ENCODE measurements at places on chromosomes 12 and 14.

DNA sequence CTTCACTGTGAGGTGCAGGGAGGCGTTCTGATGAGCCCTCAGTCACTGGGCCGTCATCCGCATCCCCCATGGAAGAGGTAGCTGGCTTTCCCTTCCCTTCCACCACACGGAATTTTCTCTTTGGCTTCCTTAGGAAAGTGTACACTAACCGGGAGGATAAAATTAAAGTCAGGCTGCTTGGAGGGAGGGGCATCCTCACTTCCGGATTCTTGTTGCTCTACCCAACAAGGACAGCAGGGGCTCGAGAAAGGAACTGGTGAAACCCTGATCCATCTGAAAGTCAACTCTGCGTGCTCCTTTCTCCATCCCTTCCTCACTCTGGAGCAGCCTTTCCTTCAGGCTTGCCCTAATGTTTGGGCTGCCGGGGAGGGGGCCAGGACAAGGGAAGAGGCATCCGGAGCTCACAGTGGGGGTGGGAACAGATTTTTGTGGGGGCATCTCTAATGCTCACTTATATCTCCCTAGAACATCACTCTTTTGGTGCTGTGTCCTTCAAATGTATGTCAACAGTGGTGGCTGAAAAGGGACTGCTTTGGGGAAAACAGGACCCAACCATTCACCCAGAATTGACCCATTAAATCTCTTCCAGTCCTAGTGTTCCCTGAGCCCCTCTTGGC is 101.4 kb upstream of the FKBP4 start:
- no peak for ATAC-seq

DNA sequence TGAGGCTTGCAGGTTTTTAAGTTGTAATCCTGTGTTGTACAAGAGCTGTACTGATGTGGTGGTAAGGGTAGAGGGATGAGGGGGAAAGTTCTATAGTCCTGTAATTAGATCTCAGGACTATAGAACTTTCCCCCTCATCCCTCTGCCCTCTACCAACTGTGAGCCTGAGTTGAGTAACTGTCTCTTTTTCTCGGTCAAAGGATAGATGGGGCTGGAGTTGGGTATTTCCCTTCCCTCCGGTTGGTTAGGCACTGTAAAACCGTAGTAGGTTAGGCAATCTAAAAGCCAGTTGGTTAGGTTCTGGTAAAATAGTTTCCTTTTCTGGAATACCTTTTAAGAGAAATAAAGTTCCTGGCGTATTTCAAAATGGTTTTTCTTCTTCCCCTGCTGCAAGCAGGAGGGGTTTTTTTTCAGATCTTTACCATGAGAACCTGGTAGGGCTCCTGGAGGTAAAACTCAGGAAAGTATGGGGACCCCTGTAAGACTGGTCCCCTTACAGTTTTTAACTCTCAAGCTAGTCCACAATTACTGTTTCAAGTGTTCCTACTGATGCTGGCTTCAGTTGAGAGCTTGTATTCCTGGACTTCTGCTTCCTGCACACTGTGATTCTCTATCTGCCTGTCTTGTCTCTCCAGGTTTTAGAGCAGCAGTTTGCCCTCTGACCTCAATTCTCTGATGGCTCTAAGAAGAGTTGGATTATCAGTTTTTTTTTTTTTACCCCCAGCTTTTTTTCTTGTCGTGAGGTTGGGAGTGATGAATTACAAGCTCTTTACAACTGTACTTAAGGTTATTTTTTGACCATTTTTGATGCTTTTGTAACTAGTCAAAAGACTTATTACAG is 58.7 kb downstream of the FUT8 start:
- ATAC-seq: peak; percentile 38

GRCh38 chr12:133201888-133202287 is 20.6 kb downstream of the ZNF268 start:
- ATAC-seq: no peak

DNA sequence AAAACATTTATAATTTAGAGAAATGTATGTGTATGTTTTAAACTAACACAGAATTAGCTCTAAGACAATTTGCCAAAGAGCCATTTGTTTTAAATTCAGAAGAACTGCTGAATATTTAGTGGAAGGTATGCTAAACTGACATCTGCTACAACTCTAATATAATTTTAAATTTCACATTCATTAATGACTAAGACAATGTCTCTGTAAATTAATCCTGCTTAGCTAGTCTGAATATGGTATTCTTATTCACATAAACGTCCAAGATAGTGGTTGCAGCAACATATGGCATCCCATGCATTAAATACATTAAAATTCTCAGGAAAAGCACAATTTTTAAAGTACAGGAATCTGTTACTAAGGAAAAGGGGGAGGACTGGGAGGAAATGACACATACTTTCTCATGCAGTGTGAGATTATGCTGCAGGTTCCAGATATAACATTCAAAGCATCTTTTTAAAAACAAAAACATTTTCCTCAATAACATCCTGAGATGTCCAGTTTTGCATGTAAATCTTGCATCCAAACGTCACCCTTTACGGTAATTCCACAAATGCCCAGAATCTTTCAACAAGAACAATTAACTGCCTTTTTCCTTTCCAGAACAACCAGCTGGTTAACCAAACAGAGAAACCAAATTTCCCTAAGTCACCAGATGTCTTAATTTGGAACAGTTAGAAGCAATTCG is 26.9 kb downstream of the WDR89 start:
- no peak for ATAC-seq

- ATAC-seq: no peak
Measured at GRCh38 chr12:108833355-108833733, 24.0 kb downstream of the SSH1 start.

- no peak for ATAC-seq
Measured at GRCh38 chr12:43434614-43435013, 117.4 kb downstream of the ADAMTS20 start.

DNA sequence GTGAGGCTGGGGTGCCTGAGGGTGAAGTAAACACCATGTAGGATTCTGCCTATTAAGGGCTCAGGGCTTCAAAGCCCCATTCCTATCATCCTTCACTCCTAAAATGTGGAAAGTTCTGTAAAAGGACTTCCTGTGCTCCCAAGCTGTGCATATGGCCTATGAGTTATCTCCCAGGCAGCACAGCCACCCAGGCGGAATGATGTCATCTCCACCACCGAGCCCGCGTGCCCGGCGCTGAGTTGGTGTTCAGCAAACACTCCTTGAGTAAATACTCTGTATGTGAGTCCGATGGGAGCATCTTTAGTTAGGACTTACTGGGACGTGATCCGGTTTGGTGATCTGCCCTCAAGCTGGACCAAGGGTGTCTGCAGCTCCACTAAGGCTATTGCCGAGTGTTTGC is 437.3 kb downstream of the MED13L start:
- no peak for ATAC-seq

GRCh38 chr12:65956056-65956738 is 131.9 kb downstream of the HMGA2 start:
- ATAC-seq: no peak

DNA sequence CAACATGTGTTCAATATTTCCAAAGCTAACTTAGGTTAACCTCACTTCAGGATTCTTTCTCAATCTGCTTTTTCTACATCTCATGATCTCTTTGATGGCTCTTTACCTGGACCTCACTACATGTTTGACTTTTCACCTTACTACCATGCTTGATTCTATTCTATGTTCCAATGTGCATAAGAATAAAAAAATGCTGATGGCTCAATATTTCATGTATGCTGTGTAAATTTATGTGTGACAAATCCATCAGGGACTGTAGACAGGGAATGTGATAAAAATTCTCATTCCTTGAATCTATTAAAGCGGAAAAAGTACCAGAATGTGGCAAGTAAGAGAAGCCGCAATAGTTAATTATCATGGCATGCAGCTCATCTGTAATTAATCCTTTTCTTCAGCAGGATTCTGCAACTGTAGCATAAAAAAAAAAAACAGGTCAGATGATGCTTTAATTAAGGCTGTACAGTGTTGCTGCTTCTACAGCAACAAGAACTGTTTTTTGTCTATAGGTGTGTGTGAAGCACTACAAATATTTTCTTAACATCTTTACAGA is 276.9 kb upstream of the PRKD1 start:
- no peak for ATAC-seq

- no peak for ATAC-seq
Measured at GRCh38 chr12:66598608-66599007, 80.3 kb downstream of the GRIP1 start.

- no peak for ATAC-seq
Measured at GRCh38 chr12:14357486-14357885, 8.0 kb upstream of the ATF7IP start.

GRCh38 chr14:75781096-75781495 is 120.0 kb downstream of the TTLL5 start:
- ATAC-seq: no peak

DNA sequence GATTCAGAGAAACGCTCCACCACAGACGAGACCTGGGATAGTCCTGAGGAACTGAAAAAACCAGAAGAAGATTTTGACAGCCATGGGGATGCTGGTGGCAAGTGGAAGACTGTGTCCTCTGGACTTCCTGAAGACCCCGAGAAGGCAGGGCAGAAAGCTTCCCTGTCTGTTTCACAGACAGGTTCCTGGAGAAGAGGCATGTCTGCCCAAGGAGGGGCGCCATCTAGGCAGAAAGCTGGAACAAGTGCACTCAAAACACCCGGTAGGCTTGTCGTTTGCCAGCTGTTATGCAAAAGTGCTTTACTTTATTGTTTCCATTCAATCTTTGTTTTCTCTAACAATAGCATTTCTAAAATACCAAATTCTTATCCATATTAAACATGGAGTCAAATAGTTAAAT is 287.3 kb downstream of the NAV3 start:
- no peak for ATAC-seq

DNA sequence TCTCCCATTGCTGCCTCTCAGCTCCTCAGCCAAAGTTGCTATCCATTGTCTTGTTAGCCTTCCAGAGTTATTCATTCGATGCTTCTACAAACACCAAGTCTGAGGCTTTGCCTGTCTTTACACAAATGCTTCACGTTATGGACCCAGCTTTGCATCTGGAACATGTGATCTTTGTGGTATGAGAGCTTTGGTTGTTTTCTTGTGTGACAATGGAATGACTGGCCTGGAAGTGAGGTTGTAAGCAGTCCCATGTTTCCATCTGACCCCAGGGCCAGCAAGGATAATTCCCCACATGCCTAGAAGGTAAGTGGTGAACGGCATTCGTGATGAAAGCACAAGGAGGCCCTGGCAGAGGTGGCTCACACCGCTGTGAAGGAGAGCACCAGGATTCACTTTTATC is 866.7 kb upstream of the TMEM132C start:
- no peak for ATAC-seq

GRCh38 chr14:70842851-70843462 is 33.6 kb upstream of the MAP3K9 start:
- no peak for ATAC-seq

- ATAC-seq: no peak
Measured at GRCh38 chr12:14129611-14130195, 148.3 kb upstream of the GRIN2B start.

- ATAC-seq: no peak
Measured at GRCh38 chr14:95725685-95726336, 11.9 kb upstream of the TCL1A start.

GRCh38 chr12:28570811-28571210 is 380.6 kb downstream of the CCDC91 start:
- no peak for ATAC-seq

- ATAC-seq: no peak
Measured at GRCh38 chr12:5565933-5566599, 134.2 kb downstream of the NTF3 start.

DNA sequence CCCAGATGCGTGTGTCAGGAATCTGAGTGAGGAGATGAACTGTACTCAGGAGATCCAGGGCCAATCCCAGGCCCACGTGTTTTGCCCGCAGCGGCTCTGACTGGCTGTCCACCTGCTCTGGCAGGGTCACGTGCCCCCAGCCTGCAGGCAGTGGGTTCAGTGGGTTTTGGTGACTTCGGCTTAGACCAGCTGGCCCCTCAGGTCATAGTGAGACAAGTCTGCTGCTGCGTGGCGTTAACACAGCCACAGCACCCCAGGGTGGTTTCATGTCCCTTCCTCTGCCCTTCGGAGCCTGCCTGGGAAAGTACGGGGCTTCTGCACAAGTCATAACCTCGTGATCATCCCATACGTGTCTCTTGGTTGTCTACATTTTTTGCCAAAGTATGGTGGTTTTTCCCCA is 2.6 kb downstream of the FBRSL1 start:
- ATAC-seq: no peak

DNA sequence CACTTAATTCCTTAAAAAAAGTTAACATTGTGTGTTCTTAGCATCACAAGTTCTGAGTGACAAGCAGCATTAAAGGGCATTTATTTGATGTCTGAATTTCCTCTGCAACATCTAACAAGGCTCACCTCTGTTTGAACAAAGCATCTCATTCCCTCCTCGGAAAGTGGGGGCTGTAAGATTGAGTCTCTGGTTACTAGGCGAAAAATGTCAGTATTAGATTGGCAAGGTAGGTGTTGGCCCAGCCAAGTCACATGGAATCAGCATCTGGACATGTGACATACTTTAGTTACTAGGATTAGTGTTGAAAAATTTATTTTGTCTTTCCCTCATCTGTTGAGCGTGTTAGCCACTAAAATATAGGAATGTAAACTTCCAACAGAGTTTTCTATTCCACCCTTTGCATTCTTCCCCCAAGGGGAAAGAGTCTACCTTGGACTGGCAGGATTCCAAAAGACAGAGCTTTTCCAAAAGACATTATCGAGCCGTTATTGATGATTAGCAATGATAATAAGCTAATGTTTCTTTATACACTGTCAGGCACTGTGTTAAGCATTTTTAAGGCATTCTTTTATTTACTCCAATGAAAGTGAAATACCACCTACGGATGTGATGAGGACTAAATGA is 194.9 kb upstream of the BTG1 start:
- no peak for ATAC-seq

DNA sequence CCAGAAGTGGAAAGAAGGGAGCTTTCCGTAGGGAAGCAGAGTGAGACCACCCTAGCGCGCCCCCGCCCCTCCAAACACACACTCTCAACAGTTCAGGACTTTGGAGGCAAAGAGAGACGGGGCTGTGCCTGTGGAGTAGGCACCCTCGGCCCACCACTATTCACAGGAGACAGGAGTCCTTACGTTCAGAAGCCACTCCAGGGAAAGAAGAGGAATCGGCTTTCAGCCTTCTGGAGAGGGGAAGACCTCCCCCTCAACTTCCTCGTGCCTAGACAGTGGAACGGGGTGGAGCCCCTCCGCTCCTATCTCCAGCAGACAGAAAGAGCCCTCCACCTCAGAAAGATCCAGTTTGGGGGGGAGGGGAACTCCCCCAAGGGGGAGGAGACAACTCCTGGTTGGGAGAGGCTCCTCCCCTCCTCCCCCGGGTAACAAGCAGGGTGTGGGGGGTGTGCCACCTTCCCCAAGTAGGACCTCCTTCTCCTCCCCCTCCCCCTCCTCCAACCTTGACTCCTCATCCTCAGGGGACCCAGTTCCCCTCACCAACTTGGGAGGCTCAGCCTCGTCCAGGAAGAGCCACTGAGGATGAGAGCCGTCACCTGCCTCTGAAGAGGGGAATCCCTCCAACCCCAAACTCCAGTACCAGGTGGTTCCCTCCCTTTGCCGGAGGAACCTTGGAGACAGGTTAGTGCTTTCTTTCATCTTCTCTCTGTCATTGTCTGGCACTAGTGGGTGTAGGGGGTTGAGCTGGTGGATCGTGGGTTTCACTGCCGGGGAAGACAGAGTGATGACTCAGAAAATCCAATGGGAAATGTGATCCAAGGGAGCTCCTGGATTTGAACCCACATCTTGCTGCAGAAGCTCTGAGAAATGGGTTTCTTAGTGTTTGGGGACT is 883 bp downstream of the FOXJ2 start:
- ATAC-seq: no peak

GRCh38 chr14:25014440-25014839 is 35.5 kb downstream of the STXBP6 start:
- ATAC-seq: no peak

- ATAC-seq: no peak
Measured at GRCh38 chr12:116984098-116984497, 73.3 kb downstream of the FBXW8 start.

All from activated CD4-positive, CD25-positive, alpha-beta regulatory T cell treated with anti-CD3 and anti-CD28 coated beads, Interleukin-2, amount 50 U/mL, for 24 hours (primary cell).